Tibial artery (tissue), 4 donors: ENCODE measurements at places on chromosomes 3 and 15.

GRCh38 chr3:169771497-169772304 is 1.5 kb upstream of the MYNN start:
- peaks cover 10% of the 10 kb centered on the region for H3K36me3 ChIP-seq
- H3K27me3 ChIP-seq: no peaks in the 10 kb centered on the region
- H3K27ac ChIP-seq: peak overlapping the region; percentile 93

DNA sequence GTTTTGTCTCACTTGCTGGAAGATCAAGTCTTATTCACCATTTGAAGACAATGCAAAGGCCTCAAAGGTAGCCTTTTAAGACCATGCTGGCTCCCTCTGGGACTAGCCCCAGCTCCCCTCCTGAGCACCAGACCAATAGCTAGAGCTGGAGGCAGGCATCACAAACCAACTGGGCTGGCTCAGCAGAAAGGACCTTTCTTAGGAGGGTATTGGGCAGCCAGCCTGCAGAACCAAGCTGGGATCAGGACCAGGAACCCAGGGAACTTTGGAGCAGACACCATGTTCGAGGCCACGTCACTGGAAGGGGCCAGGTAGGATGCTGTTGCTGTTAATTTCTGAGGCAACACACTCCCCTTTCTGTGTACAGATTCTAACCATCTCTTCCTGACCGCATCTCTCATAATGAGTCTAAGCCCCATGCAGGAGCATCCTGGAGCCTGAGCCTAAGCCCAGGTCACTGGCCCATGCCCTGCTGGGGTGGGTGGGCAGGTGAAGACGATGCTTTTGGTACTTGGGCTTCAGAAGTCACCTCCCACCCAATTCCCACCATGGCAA is 81.4 kb upstream of the KLF13 start:
- H3K4me3 ChIP-seq: no peak overlapping the region
- DNase-seq: no peak
- no peaks in the 10 kb centered on the region for H3K4me1 ChIP-seq
- H3K36me3 ChIP-seq: no peaks in the 10 kb centered on the region

GRCh38 chr3:31288641-31289100 is 244.1 kb upstream of the STT3B start:
- no peaks in the 10 kb centered on the region for H3K36me3 ChIP-seq
- DNase-seq: no peak
- peaks cover 8% of the 10 kb centered on the region for H3K4me1 ChIP-seq

- H3K27ac ChIP-seq: no peak overlapping the region
- H3K27me3 ChIP-seq: no peaks in the 10 kb centered on the region
- H3K36me3 ChIP-seq: no peaks in the 10 kb centered on the region
- DNase-seq: no peak
- no peak overlapping the region for H3K4me3 ChIP-seq
- H3K4me1 ChIP-seq: no peaks in the 10 kb centered on the region
These were observed 328.3 kb downstream of the MFSD1 start for GRCh38 chr3:159130108-159130507.
